ENCODE measurements at places on chromosomes 6 and 20. TPM values are rescaled to one million over a fixed set of nuclear protein-coding genes. Genes with fewer than 3 reads are reported as not detected.

The SLC22A1 gene
- total RNA-seq = 0.80 TPM

The GMPR gene
- total RNA-seq = 266 TPM

The RFX6 gene
- 0.74 TPM for total RNA-seq

DNA sequence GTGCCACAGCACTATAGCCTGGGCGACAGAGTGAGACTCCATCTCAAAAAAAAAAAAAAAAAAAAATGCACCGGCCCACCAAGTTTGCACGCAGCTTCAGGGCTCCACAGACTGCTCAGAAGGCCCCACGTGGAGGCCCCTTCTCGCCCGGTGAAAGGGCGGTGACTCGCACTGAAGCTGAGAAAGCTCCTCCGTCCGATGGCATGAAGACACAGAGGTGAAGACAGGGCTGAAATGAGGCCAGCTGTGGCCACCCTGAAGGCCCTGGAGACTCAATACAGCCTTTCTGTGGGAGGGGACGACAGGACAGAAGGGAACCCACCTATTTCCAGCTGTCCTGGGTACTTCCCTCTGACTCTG, 84.0 kb downstream of the PTPN1 start:
- DNase-seq = no peak

- DNase-seq = no peak
These were observed 128.8 kb upstream of the CDH4 start for GRCh38 chr20:61123286-61123685.

GRCh38 chr6:124226396-124226795, 422.7 kb downstream of the NKAIN2 start:
- DNase-seq = no peak

Measured in prostate gland (tissue), 2 donors.